Stimulated activated CD4-positive, alpha-beta T cell treated with anti-CD3 and anti-CD28 coated beads, Interleukin-2, amount 100 ng/mL, for 4 hours (primary cell): ENCODE measurements at places on chromosomes 2 and 18.

DNA sequence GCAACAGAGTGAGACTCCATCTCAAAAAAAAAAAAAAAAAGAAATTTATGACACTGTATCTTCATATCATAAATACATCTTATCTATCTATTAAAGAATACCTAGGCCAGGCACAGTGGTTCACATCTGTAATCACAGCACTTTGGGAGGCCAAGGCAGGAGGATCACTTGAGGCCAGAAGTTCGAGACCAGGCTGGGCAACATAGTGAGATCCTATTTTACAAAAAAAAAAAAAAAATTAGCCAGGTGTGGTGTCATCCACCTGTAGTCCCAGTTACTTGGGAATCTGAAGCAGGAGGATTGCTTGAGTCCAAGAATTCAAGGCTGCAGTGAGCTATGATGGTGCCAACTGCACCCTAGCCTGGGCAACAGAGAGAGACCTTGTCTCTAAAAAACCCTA is 95.0 kb downstream of the HNRNPLL start:
- no peak for DNase-seq

GRCh38 chr2:20615466-20616241 is 35.2 kb downstream of the HS1BP3 start:
- DNase-seq, result no peak

DNA sequence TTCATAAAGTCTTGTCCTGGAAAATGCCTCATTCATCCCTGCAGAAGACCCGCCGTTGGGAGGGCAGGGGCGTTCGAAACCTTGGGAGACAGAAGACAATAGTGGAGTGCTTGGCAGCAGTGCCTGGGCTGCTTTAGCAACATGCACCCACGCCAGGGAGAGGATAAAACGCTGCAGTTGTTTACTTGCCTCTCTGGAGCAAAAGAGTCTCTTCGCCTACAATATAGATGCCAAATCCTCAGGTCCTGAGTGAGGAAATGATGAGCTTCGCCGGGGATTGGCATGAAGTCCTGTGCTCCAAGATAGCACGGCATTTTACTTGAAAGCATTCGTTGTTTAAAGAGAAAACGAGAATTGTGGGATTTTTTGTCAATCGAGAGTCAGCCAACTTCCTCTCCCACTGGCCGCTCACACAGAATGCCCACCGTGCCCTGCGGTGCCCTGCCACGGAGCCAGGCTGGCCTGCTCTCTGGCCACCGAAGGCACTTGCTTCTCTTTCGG is 152.5 kb upstream of the POU3F3 start:
- DNase-seq, result no peak

DNA sequence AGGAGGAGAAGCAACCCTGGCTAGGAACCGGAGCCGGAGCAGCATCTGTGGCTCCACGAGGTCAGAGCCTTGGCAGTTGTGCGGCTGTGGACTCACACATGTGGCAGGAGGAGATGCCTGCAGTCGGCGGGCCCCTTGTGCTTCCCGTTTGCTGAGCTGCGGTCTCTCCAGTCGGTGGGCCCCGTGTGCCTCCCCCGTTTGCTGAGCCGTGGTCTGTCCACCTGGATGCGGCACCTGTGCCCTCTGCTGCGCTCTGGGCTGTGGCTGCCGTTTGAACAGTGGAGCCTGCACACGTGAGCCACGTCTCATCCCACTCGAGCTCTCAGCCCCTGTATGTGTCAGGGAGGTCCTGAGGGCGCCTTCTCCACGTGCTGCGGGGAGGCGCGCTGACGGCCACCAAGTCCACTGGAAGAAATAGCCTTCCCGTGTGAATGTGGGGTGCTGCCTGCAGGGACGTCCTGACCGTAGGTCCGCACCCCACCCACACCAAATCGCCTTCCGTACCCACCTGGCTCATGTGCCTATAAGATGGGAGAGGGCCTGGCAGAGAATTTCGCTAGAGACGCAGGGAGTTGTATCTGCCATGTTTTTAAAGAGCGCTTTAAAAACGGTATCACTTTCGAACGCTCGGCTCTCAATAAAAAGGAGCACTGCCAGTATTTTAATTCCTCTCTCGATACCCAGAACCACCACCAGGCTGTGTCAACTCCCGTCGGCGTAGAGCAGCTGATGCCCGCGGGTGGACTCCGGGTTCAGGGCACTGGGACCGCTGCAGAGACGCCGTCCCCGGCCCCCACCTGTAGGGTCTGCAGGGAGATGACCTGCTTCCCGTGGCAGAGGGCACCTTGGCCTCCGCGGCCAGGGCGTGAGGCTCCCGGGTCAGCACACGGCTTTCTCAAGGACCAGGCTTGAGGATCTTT is 117.0 kb downstream of the NFATC1 start:
- DNase-seq, result no peak

DNA sequence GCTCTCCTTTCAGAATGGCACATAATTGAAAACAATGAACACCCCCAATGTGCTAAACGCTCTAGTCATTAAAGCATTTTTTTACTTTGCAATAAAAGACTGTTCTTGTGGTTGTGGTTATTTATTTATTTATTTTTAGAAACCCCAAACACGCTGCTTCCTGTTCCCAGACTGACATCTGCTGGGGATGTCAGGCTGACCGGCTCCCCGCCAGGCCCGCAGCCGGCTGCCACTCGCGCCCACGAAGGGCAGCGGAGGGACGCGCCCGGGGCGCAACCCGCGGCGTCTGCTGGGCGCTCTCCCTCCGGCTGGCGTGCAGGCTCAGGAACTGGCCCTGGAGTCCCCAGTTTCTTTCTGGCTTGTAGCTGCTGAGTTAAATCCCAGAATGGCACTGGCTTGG is 83.1 kb upstream of the SP3 start:
- no peak for DNase-seq

DNA sequence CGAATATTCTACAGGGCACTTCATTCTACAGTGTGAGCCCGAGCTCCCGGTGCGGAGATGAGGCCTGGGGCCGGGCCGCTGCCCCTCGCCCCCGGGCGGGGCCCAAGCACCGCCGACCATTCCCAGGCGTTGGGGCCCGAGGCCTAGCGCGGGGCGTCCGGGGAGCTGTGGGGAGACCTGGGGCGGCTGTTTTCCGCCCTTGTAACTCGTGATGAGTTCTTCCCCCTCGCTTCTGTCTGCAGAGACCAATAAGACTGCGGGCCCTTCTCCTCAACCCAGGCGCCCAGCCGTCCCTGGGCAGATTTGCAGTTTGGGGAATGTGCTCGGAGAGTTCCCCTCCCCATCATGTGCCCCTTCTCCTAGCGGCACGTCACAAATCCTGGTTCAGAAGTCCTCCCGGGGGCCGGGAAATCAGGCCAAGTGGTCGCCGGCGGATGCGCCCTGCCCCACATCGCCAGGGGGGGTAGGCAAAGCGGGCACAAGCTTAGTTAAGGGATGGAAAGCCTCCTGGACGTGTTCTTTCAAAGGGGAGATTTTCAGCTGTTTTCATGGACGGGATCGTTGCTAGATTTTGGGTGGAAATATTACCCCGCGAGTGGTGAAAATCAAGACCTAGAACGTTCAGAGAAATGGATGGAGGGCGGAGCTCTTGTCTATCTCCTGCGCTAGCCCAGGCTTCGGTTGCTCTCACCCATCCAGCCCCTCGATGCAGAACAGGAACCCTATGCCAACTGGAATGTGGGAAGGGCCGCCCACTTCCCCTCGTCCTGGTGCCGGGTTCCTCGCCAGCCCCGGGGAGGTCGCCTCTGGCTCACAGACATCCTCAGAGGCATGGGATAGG is 18.8 kb upstream of the HAAO start:
- DNase-seq, result peak; percentile 19

DNA sequence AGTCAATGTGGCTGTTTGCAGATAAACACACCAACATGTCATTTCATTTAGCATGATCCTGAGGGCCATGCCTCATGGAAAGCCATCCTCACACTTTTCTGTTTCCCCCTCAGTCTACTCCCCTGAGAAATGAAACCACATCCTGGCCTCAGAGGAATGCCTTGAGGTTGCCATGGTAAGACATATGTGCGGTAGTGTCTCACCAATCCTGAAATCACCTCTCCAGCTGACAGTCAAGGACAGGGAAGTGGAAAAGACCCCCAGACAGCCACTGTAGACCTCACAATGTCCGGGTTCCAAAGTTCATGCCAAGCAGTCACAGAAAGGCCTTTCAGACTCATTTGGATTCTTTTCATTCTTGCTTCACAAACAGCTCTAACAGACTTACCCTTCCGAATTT is 175.2 kb upstream of the PKDCC start:
- no peak for DNase-seq

GRCh38 chr2:53217250-53217649 is 550.4 kb upstream of the CHAC2 start:
- DNase-seq, result no peak

GRCh38 chr2:235267251-235267650 is 226.6 kb upstream of the AGAP1 start:
- DNase-seq, result no peak

DNA sequence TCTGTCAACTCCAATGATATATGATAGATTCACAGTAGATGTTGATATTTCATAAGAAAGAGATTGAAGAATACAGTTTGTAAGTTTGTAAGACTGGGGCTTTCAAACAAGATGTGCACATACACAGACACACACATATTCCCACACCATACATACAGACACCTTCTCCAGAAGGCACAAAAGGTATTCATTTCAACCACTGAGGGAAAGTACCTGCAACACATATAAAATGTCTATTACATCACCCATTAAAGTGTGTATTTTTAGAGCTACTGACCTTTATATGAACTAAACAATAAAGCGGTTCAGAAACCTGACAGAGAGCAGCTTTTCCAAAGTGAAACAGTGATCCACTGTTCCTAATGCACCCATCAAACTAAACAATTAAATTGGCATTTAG is 53.3 kb downstream of the CCDC148 start:
- no peak for DNase-seq

DNA sequence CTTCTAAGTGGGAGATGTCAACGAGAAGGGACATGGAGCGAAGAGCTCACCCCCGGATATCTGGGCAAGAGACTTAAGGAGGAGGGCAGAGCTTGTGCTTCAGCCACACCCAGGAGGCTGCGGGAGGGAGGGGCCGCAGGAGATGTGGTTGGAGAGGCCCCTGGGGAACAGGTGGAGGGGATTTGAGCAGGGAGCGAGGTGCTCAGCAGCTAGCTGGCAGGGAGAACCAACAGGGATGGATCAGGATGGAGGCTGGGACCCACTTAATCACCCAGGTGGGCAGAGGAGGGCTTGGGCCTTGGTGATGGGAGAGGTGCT is 78.3 kb downstream of the MBP start:
- DNase-seq, result no peak

- no peak for DNase-seq
Observed at GRCh38 chr2:46067501-46068305, 229.5 kb upstream of the EPAS1 start.

- no peak for DNase-seq
Observed at GRCh38 chr2:128354161-128354560, 35.5 kb upstream of the HS6ST1 start.

GRCh38 chr2:114800371-114800770 is 357.9 kb downstream of the DPP10 start:
- no peak for DNase-seq

DNA sequence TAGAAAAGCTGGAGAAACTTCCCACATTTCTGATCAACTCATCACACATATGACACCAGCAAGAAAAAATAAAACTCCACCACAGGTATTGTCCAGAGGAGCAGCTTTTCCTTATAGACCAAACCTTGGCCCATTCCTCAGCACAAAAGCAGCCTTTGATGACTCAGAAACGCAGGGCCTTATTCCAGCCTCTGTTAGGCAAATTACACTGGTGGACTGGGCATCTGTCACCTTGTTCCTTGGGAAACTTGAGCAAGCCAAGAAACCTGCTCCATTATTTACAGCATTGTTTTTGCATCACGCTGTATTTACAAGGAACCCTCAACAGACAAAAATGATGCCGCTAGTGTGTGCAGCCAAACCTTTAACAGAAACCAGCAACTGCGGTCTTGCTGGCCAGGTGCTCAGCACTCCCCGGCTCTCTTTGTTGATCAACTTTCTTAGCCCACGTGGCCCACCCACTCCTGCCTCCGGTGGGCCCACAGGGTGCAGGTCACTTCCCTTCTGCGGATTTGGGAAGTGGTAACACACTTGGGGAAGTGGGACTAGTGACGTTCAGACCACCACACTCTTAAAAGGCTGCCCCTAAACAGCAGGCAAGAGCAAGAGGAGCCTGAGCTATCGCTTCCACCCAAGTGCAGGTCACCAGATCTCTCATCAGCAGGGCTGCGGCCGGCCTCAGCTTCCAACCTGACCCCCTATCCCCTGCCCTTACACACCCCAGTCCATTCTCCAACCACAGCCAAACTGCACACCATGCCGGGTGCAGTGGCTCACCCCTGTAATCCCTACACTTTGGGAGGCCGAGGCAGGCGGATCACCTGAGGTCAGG is 1.5 kb downstream of the AP1S3 start:
- no peak for DNase-seq

GRCh38 chr2:40396124-40396523 is 55.8 kb downstream of the SLC8A1 start:
- no peak for DNase-seq
